Common myeloid progenitor, CD34-positive (primary cell): ENCODE measurements at places on chromosomes 7 and 10.

DNA sequence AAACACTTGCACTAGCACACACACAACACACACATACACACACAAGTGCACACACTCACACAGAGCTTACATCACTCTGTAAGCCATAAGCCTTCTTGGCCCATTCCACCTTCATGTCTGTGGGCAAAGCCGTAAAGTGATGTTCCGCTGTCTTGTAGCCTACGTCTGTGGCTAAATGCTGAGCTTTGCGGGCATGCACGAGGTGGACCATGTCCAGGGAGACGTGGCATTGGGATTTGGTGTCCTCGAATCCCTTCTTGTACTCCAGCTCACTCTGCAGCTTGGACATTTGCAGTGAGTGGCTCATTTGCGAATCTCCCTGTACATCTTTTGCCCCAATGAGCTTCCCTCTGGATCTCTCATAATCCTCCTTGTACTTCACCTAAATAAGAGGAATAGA lies 42.0 kb downstream of the NRAP start:
- no peak for DNase-seq

DNA sequence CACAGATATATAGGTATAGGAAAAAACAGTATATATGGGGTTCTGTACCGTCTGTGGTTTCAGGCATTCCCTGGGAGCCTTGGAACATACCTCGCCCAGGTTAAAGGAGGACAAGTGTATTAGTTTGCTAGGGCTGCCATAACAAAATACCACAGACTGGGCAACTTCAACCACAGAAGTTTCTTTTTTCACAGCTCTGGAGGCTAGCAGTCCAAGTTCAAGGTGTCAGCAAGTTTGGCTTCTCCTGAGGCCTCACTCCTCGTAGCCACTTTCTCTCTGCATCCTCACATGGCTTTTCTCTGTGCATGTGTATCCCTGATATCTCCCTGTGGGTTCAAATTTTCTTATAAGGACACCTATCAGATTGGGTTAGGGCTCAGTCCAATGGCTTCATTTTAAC lies 189.1 kb downstream of the DNAH11 start:
- DNase-seq: no peak

DNA sequence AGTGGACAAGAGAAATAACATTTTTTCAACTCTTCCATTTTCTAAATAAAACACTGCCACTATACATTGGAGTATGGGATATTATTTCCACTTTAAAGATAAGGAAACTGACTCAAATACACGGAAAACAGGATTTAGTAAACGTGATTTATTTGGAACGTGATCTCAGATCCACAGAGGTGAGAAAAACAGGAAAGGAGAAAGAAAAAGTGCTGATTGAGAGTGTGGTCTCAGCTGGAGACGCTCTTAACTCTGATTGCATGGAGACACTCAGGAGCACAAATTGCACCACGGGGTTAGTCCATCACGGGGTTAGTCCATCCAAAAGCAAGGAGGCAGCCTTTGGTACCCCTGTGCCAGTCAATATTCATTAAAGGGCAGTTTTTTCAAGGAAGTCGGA lies 142.5 kb downstream of the GNAT3 start:
- DNase-seq: no peak

GRCh38 chr10:71443676-71444075 lies 47.0 kb downstream of the CDH23 start:
- no peak for DNase-seq

GRCh38 chr10:31120961-31121685 lies 89.5 kb upstream of the ZNF438 start:
- DNase-seq: no peak

GRCh38 chr7:147014286-147014955 lies 897.8 kb downstream of the CNTNAP2 start:
- DNase-seq: no peak

DNA sequence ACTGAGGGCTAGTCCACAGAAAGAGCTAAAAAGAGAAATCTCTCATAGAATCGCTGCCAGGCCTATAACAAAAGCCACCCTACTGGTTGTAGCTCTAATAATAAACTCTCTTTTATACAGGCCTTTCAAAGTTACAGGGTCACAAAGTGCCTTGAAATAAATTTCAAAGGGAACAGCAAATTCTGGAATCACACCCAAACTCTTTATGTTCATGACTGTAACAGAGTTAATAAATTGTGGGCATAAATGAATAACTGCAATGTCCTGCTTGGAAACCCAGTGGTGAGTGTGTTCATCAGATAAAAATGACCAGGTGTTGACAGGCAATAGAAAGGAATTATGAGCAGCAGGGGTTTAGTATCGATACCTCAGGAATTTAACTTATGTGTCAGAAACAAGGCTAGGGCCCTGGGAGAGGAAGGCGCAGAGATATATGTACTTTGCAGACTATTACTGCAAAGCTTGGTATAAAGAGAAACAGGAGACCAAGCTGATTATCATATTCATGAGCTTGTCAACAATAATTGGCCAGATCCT lies 9.3 kb downstream of the CDC14C start:
- no peak for DNase-seq

- no peak for DNase-seq
These were observed 9.6 kb upstream of the VIPR2 start for GRCh38 chr7:159154243-159154642.

DNA sequence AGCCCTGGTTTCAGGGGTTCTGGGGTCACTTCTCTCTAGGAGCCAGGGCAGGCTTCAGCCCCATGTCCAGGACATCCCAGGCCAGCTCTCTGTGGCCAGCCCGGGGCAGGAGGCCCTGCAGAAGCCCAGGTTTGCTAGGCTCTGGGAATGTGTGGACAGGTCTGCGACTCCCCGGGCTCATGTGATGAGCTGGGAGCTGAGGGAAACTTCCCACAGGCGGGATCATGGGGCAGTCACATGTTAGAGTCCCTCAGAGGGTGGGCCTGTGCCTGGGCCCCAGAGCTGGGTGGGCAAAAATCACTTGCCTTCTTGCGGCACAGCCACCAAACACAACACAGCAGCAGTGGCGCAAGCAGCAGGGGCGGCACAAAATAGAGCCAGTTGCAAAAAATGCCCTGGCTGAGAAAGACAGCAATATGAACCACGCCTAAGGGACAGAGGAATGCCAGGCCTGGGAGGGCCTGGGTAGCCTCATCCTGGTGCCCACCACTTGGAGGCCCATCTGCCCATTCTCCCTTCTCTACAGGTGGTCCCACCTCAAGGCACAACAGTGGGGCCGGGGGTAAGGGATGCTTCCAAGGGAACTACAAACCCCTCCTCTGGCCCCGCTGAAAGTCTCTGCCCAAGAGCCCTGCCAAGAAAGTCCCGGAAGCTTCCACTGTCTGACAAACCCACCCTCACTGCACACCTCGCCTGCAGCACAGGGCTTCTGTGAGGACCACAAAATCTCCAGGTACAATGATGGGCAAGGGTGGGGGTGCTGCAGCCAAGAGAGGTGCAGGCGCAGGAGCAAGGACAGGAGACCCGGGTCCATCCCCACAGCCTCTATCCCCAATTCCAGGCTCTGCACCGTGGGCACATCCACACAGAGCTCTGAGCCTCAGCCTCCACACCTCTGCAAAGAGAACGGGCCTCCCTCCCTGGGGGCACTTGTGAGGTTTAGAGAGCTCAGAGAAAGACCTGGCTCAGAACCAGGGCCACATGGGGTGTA lies 34.6 kb upstream of the ANTXRL start:
- DNase-seq: no peak

DNA sequence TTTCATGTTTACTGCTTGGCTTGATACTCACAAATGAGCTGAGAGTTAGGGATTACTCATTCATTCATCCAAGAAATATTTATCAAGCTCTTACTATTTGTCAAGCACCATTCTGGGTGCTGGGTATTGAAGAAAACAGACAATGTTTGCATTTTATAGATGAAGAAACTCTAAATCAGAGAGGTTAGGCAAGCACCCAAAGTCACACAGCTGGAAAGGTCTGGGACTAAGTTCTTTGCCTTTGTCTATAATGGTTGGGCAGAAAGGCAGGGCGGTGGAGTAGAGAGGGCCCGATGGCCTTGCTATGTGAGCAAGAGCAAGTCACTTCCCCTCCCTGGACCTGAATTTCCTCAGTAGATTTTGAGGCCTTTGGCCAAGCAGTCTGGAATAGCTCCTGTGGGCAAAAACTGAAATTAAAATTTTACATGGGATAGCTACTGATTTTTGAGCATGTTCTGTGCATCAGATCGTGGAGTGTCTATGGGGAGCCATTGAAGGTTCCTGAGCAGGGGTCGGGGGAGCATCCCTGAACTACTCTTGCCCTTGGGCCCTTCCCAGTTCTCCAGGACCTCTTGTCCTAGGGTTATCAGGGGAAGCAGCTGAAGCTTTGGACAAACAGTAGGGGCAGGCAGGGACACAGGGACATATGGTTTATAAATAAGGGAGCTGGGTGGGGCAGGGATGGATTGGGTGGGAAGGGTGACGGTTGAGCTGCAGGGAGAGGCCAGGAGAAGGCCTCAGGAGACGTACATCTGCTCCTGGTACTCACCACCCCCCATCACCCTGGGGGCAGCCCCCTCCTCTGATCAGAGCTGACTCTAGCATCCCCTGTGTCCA lies 23.3 kb downstream of the AQP1 start:
- no peak for DNase-seq

GRCh38 chr10:101018600-101019439 lies 12.1 kb downstream of the PDZD7 start:
- DNase-seq: peak; percentile 73

- no peak for DNase-seq
These were observed 36.7 kb upstream of the HDAC9 start for GRCh38 chr7:18458830-18459229.

GRCh38 chr7:40244226-40244625 lies 109.4 kb downstream of the SUGCT start:
- no peak for DNase-seq

DNA sequence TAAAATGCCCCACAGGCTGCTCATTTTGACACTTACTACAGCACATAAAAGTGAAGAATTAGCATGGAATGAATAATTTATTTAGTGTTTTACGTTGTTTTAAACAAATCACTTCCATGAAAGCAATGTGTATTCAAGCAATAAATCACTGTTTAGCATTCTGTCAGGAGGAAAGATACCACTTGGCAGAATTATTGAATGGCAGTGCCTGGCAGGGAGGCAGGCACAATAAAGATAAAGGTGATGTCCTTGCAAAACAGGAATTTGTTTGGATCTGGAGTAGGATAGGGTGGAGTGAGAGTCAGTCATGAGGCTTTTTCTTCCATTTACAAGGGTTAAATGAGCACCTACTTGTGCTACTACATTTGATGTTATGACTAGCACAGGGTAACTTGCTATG lies 190.8 kb downstream of the SORCS1 start:
- no peak for DNase-seq

DNA sequence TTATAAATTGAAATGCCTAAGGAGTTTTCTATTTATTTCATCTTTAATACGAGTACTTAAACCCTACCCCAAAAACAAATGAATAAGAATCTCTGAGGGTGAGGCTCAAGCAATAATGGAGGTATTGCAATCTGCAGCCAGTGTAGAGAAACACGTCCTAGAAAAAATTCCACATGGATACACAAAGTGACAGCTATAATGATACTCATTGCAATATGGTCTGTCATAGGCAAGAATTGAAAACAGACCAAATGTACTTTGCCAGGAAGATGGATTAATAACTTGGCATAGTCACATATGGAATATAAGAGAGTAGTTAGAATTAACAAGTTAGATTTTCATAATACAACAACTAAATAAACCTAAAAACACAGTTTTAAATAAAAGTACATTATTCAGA lies 440.1 kb upstream of the STEAP1 start:
- DNase-seq: no peak

GRCh38 chr10:28375399-28376354 lies 72.8 kb upstream of the MPP7 start:
- DNase-seq: no peak

DNA sequence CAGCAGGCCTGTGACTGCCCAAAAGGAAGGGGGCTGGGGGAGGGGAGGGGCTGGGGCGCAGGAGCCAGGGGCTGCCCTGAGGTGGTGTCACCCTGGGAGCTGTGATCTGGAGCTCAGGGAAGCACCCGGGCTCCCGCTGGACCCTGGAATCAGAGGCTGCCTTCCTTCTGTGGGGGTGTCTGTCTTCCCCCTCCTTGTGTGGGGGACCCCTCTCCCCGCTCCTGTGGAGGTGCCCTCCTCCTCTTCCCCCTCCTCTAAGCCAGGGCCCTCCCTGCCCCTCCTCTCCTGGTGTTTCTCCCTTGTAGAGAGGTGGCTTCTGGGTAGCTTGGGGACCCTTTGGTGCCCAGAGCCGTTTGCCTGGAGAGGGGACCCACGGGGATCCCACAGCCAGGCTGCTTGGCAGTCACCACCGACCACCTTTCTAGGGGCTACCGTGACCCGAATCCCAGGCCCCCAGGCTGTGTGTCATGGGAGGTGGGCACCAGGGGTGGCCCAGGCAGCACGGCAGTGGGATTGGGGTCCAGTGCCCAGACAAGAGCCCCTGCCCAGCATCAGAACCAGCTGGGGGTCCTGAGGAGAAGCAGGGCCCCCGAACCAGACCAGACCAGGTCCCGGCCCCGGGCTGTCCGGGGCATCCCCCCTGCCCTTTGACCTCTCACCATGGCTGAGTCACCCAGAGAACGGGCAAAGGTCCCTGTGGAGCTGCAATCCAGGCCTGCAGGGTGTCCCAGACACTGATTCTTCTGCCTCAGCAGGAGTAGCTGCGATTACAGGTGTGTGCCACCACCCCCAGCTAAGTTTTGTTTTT lies 741 bp downstream of the PRAP1 start:
- no peak for DNase-seq

- DNase-seq: no peak
These were observed 2.4 kb downstream of the IPMK start for GRCh38 chr10:58265249-58265648.

- no peak for DNase-seq
These were observed 68.2 kb upstream of the AGK start for GRCh38 chr7:141483044-141483443.

DNA sequence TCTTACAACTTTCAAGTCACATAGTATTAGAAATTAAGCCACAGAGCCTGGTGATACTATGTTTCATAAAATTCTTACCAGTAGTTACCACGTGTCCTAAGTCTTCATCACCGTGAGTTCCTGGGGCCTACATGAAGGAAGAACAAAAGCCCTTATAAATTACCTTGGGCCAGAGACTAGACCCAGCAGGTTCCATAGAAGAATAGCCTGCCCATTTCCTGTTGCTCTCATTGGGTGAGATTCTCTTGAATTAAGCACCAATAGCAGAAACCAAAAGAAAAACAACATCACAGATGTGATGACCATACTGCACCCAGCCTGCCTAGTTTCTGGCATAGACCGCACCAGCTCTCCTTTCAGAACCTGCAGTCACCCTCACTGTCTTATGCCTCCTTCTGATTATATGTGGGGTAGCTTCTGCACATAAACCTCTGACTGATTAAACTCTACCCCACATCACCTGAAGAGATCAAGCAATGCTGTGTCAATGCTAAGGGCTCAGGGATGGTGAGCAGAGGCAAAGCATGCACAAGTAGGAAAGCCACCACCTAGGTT lies 18.0 kb upstream of the SEM1 start:
- DNase-seq: no peak
